Activated naive CD4-positive, alpha-beta T cell (primary cell): ENCODE measurements at places on chromosomes 5 and 9.

DNA sequence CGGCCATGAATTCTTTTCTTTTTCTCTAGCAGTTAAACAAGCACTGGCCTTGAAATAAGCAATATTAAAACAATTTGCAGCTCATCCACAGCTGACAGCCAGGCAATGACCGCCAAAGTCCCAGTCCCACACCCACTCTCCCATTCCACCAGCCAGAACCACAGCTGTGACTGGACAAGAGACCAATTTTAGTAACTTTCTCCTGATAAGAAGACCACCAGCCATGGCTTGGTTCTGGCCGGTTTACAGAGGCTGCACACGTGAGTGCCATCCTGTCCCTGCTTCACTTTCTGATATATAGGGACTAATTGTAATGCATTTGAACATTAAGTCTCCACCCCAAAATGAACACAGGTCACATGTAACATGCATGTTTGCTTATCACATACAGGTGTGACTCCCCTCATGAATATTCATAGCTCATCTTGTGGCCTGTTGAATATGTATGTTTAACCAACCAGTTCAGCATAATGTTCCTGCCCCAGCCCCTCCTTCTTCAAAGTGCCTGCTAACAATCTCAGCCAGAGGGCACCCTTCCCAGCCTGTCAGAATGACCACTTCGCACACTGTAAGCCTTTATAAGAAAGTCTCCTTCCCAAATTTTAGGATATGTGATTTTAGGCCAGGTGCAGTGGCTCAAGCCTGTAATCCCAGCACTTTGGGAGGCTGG lies 23.9 kb upstream of the FANCC start:
- DNase-seq = no peak

DNA sequence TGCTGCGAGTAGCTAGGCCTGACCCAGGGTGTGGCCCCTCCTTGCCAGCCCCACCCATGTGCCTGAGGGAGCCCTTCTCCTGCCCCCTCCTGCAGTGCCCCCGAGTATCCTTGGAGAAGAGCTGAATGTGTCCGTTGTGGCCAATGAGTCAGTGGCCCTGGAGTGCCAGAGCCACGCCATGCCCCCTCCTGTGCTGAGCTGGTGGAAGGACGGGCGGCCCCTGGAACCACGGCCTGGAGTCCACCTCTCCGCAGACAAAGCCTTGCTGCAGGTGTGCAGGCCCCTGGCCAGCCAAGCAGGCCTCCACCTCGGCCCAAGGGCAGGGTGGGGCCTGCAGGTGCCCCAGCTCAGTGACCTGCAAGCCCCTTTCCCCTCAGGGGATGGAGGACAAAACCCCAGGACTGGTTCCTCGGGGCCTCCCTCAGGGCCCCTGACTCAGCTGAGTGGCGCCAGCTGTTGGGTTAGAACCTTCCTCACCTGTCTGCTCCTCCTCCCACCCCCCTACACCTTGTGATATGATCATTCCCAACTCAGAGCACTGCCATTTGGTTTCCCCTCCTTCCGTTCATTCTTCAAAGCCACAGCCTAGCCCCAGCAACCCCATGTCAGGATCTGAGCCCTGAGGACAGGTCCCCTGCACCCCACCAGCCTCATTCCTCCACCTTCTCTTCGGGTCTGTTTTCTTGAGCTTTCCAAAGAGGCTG lies 80.0 kb upstream of the ASS1 start:
- DNase-seq = no peak

DNA sequence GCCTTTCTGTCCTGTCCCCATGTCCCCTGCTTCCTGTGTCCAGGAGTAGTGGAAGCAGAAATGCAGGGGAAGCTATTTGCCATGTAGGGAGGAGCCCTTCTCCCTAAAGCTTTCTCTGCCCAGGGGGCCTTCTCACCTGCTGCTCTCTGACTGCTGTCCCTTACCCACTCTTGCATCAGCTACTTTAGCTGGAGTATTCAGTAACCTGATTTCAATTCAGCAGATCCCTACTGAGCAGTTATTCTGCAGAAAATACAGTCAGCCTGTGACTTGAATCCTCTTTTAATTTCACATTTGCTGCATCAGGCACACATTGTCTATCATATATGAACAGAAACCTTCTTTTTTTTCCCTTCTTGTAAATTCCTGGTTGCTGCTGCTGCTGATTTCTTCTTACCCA lies 90.4 kb downstream of the MVB12B start:
- DNase-seq = no peak

DNA sequence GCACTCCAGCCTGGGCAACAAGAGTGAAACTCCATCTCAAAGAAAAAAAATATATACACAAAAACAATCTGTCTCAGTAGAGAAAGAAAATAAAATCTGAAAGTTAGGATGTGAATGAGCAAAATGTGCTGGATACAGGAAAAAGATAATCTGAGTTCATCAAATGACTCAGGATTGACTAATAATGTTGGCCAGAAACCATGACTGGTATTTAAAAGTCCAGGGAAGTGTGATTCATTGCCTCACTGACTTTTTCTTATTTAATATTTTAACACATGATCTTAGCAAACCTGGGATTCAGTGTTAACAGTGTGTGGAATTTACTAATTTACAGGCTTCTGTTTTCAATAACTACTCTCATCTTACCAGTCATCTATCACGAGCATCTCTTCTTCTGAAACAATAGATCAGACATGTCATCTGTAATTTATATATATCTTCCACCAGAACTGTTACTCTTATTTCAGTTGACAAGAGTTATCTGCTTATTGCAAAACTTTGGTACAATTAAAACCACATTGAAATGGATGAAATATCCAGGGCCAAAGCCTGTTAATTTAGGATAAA lies 256.7 kb downstream of the CDH12 start:
- no peak for DNase-seq

DNA sequence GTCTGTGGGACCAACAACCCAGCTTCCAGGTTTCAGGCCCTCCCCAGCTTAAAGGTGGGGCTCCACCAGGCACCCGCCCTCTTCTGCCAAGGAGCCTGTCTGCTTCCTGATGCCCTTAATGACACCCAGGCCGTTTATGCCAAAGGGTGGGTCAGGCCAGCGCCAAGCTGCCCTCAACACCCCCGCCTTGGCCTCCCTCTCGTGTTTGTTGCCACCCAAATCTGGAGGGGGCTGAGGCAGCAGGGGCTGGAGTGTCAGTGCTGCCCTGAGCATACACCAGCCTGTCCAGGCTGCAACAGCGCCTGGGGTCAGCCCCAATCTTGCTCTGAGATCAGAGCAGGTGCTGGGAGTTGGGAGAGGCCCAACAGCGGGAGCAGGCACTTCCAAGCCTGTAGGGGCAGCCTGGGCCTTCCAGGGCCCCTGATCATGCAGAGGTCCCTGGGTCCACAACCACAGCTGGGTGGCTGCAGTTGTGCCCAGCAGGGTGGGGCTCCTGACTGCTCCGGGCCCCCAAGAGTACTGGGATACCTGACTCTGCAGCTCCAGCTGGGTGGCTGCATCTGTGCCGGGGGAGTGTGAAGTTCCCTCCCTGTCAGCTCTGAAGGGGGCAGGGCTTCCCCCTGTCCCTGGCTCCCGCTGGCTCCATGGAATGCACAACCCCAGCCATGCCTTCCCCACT lies 34.5 kb upstream of the TYRP1 start:
- DNase-seq = no peak

DNA sequence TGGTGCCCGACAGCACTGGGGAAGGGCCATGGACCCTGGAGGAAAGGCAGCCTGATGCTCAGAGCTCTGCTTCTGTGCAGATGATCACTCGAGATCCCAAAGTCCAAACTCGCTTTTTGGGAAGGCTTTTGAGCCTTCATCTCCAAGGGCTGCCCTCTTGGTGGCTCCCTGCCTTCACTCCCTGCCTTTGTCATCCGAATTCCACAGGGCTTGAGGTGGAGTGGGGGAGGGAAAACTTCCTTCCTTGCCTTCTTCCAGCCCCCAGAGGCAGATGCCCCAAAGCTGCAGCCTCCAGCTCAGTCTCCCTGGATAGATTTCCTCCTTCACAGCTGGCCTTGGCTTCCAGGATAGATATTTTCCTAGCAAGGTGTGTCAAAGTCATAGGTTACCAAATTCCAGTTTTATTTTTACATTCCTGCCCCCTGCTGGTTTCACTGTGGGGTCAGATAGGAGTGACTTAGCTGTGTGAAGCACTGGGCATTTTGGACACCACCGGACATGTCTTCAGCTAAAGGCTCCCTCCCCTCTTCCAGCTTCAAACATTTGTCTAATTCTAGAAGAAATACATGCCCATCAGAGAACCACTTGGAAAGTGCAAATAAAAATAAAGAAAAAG lies 268.2 kb downstream of the HSPA4 start:
- DNase-seq = no peak

DNA sequence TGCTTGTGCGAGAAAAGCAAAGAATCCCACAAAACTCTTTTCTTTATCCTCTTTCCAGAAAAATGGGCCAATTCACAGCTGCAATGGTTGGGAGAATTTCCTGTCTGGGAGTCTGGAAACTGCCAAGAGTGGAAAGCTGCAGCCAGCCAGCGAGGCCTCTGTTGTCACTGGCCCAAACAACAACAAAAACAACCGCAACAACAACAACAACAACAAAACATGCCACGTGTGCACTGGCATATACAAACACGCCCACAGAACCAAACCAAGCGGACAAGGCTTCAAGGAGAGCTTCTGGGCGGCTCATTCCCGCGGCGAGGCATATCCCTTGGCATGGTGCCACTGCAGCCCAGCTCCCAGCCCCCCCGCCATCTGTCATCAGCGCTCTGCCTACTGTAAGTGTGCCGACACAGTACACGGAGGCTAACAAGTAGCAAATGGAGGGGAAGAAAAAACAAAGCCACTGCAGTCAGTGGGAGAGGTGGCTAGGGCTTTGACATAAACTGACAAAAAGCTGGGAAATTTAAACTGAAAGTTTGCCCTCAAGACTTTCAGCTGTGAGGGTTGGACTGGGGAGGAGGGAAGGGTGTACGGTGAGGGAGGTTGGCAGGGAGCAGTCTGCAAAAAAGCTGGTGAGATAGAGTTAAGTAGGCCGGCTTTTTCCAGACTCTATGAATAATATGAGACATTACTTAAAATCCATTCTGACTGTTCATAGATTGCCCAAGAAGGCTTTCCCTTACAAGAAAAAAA lies 165.0 kb upstream of the ZNF462 start:
- no peak for DNase-seq

GRCh38 chr5:172178301-172178987 lies 9.6 kb downstream of the STK10 start:
- DNase-seq = no peak

GRCh38 chr5:91957666-91958065 lies 574.5 kb upstream of the ARRDC3 start:
- no peak for DNase-seq

GRCh38 chr5:76104027-76104426 lies 20.8 kb downstream of the SV2C start:
- no peak for DNase-seq

- no peak for DNase-seq
Observed at GRCh38 chr9:113675475-113675941, 200.6 kb upstream of the ZNF618 start.

- DNase-seq = no peak
Observed at GRCh38 chr5:144042156-144042555, 128.3 kb downstream of the YIPF5 start.

DNA sequence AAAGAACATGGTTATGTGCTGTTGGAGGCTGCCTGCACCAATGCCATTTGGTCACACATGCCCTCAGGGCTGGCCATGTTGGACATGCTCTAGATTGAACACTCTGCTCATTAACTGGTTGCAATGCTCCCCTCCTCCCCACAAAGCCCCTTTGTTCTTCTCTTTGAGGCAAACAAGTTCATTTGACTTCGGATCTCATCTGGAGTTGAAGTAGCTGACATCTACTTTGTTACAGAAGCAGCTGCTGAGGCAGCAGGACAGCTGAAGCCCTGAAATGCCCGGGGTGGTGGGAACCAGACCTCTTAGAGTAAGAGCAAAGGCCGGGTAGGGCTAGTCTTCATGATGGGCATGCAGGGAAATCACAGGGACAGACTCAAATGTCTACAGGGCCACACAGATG lies 123.5 kb downstream of the APBA1 start:
- no peak for DNase-seq

- no peak for DNase-seq
Observed at GRCh38 chr9:129414377-129414992, 206.4 kb downstream of the C9orf50 start.

DNA sequence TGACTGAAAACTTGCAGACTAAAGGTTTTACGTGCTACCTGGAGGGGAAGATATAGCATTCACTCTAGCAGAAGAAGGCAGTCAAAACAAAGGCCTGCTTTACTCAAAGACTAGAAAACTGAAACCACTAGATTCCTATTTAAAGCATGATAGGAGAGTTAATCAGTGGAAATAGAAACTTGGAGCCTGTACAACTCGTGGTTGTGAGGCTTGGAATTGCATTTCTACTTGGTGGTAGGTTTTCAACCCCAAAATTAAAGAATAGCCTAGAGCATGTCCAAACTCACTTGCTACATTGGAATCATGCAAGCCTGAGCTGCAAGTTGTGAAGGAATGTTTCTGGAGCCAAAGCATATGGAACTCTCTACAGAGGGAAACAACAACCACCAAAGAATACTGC lies 1526.4 kb upstream of the NUDT12 start:
- no peak for DNase-seq

DNA sequence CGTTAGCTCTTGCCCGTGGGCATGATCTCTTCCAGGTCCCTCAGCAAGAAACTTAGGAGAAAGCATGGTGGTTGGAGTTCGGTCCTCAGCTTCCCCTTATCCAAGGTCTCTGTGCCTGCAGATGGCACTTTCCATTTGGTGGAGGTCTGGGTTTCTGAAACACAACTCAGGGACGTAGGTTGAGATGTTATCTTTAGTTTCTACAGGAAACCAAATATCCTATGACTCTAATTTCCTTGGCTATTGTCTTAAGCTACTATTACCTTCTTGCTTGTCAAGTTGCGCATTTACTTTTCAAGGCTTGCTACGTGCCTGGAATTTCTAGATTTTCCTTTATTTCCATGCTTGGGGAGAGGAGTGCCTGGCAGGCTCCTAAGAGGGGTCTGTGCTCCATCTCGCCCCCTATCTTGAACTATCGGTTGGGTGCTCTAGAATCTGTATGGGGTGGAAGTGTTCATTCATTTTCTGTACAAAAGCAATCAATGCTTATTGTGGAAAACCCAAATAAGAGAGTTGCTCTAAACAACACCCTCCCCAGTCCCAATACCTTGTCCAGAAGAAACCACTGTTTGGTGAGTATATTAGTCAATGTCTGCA lies 32.9 kb upstream of the KCNIP1 start:
- DNase-seq = no peak

- no peak for DNase-seq
Observed at GRCh38 chr5:110545716-110546115, 180.8 kb downstream of the TMEM232 start.

GRCh38 chr5:53041071-53041692 lies 52.0 kb downstream of the ITGA2 start:
- DNase-seq = no peak
